ENCODE measurements at places on chromosomes 12 and 14.

- no peak for DNase-seq
Observed at GRCh38 chr12:19095756-19096480, 33.6 kb upstream of the PLEKHA5 start.

GRCh38 chr12:19800884-19801283, 361.6 kb downstream of the AEBP2 start:
- no peak for DNase-seq

DNA sequence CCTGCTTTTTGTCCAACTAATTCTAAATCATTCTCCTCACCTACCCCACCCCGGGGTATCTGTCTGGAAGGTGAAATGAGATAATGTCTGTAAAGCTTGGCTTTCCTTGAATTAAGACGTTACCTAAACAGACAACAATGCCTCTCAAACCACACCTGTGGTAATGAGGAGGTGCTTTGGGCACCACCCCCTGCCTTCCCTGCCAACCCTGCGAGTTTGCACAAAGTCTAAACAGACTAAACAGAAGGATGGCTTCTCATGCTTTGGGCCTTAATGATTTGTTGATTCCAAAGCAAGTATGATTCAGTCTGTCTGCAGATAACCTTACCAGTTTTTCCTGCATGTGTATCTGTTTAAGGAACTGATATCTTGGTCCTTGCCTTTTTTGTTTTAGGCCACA, 82.4 kb downstream of the ZFC3H1 start:
- DNase-seq, result no peak

- DNase-seq, result peak; percentile 24
Observed at GRCh38 chr12:109518820-109519665, 41.6 kb downstream of the UBE3B start.

- no peak for DNase-seq
Observed at GRCh38 chr12:129339336-129339735, 486.1 kb downstream of the GLT1D1 start.

DNA sequence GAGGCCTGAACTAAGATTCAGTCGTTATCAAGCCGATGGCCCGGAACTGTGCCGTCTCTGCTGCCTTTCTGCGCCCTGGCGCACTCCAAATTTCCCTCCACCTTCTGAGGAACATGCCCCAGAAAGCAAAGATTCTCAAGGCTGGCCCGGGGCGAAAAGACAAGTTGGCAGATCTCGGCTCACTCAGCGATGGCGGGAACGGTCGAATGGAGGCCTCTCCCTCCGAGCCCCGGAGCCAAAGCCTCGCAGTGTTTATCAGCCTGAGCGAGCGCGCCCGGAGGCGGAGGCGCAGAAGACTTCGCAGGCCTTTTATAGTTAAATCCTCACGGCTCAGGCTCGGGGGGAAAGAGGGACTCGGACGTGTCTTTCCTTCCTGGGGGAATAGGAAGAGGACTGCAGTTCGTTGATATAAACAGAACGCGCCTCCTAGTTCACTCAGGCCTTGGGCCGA, 5.6 kb downstream of the TBX5 start:
- no peak for DNase-seq

DNA sequence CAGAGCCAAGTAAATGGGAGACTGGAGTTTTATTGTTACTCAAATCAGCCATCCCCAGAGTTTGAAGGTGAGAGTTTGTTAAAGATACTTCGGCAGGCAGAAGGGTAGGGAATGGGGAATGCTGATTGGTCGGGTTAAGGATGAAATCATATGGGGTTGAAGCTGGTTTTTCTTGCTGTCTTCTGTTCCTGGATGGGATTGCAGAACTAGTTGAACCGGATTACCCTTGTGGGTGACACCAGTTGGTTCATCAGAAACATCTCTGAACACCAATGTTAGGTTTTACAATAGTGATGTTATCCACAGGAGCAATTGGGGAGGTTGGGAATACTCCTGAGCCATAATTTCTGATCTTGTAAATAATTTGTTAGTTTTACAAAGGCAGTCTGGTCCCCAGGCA, 18.7 kb upstream of the SMCO2 start:
- DNase-seq, result no peak

DNA sequence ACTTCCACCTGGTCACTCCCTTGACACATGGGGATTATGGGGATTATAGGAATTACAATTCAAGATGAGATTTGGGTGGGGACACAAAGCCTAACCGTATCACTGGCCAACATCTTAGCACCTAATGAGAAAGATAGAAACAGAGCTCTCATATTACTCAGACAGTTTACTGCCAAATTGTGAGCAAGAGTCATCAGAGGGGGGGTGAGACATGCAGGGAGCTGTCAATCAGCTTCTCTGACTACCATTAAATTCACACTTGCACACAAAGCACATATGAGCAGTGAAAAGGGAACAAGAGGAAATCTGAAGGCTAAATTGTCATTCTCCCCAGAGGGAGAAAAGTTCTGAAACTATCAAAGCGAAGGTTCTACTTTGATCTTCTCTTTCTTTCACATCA, 78.1 kb upstream of the GRIN2B start:
- DNase-seq, result no peak

DNA sequence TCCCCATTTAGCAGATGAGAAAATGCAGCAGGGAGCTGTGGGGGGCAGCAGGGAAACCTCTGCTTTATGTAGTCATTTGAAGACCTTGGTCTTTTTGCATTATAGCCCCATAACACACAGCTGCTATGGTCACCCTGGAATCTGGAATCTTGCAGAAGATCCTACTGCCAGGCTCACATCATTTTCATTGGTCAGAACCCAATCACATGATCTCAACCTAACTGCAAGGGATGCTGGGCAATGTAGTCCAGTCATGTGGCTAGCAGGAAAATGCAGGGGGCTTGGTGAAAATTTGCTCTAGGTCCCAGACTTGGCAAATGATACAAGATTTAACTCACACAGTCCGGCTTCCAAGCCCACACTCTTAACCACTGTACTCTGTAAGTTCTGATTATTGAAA, 1028.7 kb downstream of the AACS start:
- DNase-seq, result no peak

GRCh38 chr12:50271724-50272247, 11.5 kb downstream of the LIMA1 start:
- DNase-seq, result no peak

- no peak for DNase-seq
Observed at GRCh38 chr12:68865399-68866164, 57.6 kb downstream of the MDM2 start.

DNA sequence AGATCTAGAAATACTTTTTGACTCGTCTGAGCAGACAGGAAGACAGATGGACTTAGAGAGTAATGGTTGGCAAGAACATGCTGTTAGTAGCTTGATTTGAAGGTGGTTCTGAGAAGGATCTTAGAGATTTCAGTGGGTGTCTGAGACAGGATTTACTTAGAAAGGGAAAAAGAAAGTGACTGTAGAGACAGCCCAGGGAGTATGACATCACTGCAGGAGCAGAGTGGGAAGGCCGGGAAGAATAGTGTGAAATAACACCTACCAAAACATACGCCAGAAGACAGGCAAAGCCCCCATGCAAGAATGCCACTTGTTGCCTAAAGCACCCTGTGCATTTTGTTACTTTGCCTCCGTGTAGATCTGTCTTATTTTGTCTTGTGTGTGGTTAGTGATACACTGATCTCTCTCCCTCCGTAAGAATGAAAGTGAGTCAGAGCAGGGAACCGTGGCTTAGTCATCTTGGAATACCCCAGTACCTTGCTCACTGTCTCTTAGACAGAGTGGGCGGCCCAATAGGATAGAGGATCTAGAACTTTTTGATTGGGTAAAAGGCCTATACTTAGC, 161.3 kb upstream of the IFNG-AS1 start:
- no peak for DNase-seq

- no peak for DNase-seq
Observed at GRCh38 chr14:100336618-100337530, 13.7 kb downstream of the SLC25A47 start.

GRCh38 chr14:32710731-32711680, 227.7 kb upstream of the NPAS3 start:
- DNase-seq, result no peak

- no peak for DNase-seq
Observed at GRCh38 chr12:58814036-58814435, 106.3 kb downstream of the LRIG3 start.

GRCh38 chr14:20499881-20500280, 5.5 kb upstream of the RNASE10 start:
- DNase-seq, result no peak

DNA sequence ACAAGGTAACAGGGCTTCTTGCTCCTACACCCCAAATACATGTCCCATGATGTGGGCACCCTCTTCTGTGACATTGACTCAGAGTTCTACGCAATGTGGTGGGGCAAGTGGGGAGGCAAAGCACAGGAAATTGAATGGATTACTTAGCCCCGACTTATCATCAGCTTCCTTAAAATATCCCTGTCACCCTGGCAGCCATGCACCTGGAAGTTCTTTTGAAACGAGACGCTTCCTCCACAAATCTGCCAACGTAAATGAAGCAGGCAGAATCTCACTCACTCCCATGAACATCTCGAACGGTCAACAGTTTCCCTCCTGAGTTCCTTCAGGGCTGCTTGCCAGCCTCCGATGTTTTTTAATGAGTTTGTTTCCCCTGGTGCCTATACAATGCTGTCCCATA, 33.5 kb downstream of the RNFT2 start:
- DNase-seq, result no peak

GRCh38 chr12:110065540-110065939, 17.2 kb upstream of the C12orf76 start:
- no peak for DNase-seq

DNA sequence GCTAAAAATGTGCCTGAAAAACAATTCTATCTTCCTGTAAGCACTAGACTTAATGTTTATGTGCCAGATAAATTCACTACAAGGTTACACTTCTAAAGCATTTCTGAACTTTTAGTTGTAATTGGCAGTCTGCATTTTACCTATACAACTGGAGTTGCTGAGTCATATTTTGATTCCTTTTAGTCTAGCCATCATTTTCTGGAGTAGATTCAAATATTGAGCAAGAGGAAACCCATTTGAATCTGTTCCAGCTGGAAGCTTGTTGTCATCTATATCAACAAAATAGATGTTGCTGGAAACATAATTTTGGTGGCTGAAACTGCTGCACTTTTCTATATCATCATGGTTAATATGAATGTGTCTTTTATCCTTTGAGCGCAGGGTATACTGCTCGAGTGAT, 122.2 kb upstream of the CCDC175 start:
- DNase-seq, result no peak

Data from central memory CD4-positive, alpha-beta T cell (primary cell).